Inflammatory macrophage treated with lipopolysaccharide for 4 hours (primary cell): ENCODE measurements at places on chromosomes 5 and 9.

DNA sequence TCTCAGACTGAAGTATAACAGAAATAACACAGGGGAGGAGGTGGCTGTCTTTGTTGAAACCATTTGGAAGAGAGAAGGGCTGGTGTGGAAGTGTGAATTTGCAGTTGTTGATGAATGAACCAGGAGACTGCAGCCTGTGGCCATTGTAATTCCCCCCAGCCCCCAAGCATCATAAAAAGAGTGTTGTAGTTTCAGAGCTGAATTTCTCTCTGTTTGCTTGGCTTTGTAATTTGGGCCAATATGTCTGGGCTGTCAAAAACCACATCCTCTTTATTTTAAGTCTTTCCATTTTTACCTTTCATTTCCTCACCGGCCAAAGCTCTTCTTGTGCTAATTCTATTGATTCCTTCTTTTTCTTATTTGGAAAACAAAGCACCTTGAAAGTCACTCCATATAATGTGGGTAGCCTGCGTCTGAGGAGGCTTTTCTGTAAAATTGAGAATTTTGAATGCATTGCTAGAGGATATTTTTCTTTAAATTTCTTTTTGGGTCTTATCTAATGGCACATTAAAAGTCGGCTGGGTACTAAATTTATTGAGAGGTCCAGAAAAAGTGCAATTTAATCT lies 383.3 kb downstream of the OSTF1 start:
- DNase-seq: no peak

GRCh38 chr9:84325347-84325973 lies 15.1 kb downstream of the SLC28A3 start:
- DNase-seq: no peak

GRCh38 chr5:163089230-163089629 lies 348.2 kb upstream of the CCNG1 start:
- DNase-seq: no peak

DNA sequence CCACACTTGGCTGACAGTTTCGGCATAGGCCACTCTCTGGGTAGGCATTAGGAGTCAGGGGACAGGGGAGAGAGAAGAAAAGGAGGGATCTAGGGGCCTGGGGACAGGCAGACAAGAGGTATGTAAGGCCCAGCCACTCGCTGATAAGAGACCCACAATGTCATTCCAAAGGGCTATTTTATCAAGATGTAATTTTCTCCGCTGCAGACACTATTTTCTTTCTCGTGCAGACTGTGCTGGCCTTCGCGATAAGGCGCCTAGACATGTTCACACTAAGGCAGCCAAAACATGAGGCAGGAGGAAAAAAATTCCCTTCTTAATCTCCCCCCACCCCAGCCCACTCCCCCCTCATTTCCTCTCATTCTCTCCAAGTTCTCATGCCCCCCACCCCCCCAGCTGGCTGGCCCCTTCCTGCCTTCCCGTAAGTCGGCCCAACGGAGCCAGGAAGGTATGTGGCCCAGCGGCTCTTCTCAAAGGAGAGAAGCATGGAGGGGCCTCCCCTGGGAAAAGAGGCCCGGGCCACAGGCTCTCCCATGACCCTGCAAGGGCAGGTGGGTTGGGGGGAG lies 44.9 kb upstream of the SYNPO start:
- no peak for DNase-seq

DNA sequence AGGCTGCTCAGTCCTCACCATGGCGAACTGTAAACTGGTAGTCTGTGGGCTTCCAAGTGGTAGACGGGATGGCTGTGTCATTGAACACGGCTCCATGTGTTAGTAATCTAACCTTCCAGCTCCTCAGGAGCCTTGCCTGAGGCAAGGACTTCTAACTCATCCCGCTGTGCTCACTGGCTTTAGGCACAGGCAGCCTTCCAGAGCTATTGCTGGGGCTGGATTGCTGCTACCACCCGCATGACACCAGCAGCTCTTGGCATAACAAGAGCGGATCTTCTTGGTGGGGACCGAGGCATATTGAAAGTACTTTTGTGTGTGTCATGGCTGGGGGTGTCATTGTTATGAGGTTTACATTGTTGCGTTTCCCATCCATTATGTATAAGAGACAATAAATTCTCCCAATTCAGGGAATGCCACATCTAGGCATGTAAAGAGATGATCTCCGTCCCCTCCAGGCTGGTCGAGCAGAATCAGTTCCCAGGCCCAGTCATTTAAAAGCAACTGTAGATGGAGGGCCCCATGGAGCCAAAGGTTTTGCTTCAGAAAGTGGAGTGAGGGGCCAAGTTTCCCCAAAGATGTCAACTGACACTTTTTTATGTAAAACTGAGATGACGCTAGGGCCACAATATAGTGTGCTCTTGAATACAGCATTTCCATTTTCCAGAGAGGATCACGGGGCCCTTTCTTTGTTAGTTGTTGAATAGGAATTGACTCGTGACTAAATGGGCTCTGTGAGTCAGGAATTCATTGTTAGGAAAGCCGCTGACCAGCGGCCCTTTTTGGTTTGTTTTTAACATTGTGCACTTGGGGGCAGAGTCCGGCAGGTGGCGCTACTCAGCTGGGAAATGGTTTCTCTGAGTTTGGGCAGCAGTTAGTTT lies 759.5 kb downstream of the TAF11L14 start:
- DNase-seq: peak; percentile 23

DNA sequence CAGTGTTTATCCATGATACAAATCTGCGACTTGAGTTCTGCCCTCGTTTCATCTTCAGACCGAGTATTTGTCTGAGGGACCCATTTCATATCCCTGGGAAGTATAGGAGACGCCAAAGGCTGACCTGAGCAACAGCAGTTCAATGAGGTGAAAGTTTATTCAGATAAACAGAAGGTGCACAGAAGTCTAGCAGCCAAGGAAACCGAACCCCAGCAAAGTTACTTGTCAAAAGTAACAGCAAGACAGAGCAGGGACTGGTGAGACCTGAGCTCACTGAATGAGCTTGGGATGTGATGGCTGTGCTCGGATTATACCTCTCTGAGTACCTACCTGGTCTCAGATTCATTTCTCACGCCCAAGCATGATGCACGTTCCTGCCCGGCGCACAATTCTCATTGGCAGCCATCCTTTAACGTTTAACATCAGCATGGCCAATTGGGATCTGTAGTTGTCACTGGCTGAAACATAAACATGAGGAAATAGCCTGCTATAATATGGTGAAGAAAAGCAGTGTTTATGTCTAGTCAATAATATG lies 599 bp downstream of the LYRM7 start:
- DNase-seq: no peak
